ENCODE measurements at places on chromosomes 5 and 9.

GRCh38 chr9:122342323-122343050 is 28.3 kb upstream of the PTGS1 start:
- DNase-seq = no peak

DNA sequence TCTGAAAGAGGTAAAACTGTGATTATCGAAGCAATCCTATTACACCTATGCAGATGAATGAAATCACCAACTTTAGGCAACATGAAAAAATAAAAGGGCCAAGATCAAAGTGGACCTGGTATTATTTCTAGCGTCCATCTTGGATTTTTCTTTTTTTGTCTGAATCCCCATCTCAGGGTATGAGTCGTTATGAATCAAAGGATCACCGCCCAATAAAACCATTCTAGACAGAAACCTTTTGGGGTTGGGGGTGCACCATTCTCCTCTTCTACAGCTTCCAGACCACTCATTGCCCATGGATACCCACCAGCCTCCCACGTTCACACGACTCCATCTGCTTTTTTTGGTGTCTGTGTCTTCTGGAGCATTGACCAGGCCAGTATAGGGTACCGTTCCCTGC is 33.4 kb downstream of the MAP1B start:
- no peak for DNase-seq

DNA sequence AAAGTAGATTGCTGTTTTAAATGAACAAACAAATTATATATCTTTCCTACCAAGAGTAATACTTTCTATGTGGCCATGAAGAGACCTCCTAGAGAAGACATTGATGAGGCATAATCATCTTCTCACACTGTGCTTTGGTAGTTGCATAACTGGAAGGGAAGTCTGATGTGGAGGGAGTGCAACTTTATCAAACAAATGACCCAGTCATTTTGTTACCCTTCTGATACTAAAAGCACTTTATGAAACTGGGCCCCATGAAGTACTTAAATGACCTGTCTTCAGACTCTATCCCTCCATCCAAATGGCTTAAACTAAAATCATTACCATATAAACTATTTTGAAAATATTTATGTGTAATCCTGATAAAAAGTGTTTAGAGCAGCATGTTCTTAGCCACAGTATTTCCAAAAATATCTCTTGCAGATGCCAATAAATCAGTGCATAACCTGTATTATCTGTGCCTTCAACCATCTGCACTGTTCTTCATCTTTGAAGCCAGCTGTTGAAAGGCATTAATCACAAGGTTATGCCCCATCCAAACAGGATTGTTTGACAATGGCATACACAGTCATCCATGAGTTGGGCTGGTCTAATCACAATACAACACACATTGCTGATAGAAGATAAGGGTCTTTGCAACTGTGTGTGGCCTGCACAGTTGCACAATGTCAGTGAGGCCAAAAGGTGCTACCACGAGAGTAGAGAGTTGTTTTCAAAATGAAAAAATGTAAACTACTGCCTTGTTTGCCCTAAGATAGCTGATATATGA is 31.9 kb upstream of the MIER3 start:
- DNase-seq = no peak

GRCh38 chr5:135052511-135053145 is 18.6 kb upstream of the PITX1 start:
- no peak for DNase-seq

GRCh38 chr9:19162026-19162366 is 34.7 kb upstream of the PLIN2 start:
- DNase-seq = no peak

- no peak for DNase-seq
Observed at GRCh38 chr5:39273314-39273954, 54.1 kb upstream of the FYB1 start.

GRCh38 chr5:179900711-179901110 is 7.0 kb downstream of the TBC1D9B start:
- DNase-seq = no peak

- no peak for DNase-seq
Observed at GRCh38 chr5:78731884-78732283, 83.3 kb upstream of the LHFPL2 start.

DNA sequence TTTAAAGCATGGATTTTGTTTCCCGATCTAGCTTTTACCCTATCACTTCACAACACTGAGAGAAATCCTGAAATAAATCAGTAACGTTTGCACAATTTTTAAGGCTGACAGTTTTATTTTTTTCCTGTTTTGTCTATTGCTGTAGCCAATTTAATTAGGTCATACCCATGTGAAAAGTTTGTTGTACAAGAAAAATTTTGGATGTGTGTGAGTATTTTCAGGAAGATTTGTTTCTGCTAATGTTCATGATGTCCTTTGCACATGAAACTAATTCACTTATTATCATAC is 237.8 kb downstream of the ARRDC3 start:
- DNase-seq = no peak

- no peak for DNase-seq
Observed at GRCh38 chr9:69460012-69460411, 135.0 kb downstream of the ENTREP1 start.

GRCh38 chr9:98810102-98810842 is 2.8 kb downstream of the GALNT12 start:
- no peak for DNase-seq

DNA sequence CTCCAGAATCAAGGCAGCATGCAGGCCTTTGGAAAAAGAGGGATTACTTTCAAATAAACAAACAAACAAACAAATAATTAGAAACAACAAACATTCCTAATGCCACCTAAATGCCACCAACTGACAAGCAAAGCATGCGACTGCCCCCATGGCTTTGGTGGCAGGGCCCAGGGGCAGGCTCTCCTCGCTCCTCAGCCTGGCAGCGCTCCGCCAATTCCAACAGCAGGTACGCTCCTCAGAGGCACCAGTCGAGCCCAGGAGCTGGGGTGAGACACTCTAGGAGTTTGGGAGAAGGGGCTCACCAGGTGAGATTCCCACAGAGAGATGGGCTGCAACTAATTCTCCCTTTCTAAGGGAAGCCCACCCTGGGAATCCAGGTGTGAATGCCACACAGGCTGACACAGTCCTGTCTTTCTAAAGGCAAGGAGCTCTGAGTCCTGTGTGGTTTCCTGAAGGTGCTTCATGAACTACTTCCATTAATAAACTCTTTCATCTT is 27.8 kb downstream of the CSF2 start:
- DNase-seq = no peak

GRCh38 chr5:32916648-32917047 is 205.5 kb downstream of the NPR3 start:
- no peak for DNase-seq

- peak; percentile 52 for DNase-seq
Observed at GRCh38 chr5:142012792-142013388, at the start of gene GNPDA1. GNPDA1 (minus strand) TSS chr5:142013027; CDS start chr5:142012035, 992 bp downstream.

- no peak for DNase-seq
Observed at GRCh38 chr9:32384002-32384363, 460 bp upstream of the ACO1 start.

- no peak for DNase-seq
Observed at GRCh38 chr5:27450607-27451006, 412.2 kb upstream of the CDH9 start.

DNA sequence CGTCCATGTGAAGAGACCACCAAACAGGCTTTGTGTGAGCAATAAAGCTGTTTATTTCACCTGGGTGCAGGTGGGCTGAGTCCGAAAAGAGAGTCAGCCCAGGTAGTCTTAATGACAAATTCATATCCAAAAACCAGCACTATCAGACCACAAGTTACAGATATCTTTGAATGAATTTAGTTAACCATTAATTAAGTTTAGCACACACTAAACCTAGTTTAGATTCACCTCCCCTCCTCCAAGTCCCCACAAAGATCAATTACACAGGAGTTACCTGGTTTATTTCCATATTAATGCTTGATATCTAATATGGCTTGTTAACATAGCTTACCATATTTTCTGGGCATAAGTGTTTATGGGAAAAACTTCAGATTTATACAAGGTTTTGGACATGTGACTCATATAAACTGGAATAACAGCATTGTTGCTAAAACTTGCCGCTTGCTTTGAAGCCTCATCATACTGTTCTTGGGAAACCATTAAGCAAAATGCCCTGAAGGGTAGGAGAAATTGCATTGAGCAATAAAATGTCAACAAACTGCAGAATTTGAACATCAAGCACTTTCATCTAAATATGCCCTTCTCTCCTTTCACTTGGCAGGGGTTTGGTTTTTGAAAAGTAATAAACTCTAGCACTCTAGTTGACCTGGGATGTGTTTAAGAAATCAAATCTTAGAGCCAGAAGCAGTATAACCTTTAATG is 166.9 kb downstream of the SNCAIP start:
- DNase-seq = no peak

GRCh38 chr5:129658801-129659200 is 89.1 kb upstream of the MINAR2 start:
- no peak for DNase-seq

DNA sequence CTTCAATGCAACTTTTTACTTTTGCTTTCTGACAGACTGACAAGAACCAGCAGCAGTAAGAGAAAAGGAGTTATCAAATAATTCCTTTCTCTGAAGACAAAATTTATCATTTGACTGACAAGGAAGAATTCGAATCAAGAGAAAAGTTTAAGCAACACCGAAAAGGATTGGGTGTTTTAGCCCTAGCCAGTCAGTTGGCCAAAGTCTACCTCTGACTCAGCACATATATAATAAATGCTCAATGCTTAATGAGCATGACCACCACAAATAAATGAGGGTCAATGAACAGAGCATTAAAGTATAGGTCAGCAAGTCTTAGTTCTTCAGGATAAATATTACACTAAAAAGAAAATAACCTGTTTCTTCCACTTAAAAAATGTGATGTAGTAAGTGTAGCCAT is 1603.5 kb upstream of the C9orf72 start:
- no peak for DNase-seq

DNA sequence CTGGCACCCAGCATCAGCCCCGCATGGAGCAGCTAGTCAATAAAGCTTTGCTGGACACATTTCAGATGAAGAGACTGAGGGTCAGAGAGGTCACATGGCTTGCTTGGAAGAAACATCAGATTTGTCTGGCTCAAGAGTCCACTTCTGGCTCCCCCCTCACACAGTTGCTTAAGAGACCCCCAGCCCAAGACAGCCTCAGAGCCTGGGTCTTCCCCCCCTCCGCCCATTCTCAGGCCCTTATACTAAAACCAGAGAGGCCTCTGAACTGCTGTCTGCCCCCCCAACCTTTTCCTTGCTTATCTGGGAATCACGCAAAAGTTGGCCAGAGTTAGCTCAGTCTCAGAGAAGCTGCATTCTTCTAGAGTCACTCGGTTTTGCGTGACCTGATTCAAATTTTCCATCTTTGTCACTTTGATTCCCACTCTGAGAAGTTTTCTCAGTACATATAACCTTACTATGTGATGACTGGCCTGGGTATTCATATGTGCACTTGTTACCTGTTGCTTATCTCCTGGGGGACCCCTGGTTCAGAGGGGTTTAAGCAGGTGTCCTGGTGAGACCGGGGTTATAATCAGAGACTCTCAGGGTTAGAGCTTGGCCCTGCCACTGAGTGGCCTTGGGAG is 145.4 kb upstream of the IER5L start:
- no peak for DNase-seq

DNA sequence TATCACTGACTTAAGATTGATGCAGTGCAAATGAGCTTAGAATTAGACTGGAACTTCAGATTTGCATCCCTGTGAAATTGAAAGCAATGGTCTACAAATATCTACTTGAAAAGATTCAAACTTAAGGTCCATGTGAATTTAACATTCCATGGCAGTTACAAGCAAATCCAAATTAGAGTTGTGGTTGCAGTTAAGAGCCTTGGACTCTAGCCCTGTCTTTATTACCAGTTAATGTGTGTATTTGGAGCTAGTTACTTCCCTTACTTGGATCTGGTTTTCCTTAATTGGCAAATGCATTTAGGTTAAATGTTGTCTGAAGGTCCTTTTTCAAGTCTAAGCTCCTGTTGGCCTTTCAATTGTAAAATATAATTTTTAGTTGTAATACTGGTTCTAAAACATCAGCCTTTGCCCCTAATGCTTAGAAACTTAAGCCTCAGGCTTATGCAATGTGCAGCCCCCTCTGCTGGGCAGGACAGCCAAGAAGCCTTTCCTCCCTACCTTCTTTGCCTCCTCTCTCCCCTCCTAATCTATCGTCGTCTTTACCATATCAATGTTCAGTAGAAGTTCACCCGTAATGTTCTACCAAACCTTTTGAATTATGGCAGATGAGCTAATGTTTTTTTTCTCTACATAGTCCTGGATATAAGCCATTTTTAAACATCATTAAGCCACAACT is 59.5 kb downstream of the ERMP1 start:
- DNase-seq = no peak

- DNase-seq = no peak
Observed at GRCh38 chr9:38359689-38360385, 32.7 kb upstream of the ALDH1B1 start.

DNA sequence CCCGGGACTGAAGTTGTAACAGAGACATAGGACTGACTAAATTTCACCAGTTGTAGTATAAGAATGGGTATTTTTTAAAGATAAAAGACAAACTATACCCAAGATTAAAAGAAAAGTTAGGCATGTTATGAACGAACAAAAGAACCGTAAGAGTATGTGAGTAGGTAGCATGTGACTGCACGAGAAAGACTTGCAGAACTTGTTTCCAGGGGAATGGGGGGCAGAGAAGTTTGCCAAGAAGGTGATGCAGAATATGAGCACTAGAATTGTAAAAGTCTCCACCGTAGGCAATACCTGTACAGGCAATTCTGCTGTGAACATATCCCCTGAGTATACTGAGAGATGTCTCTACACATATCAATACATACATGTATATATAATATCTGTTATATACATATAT is 614.7 kb downstream of the PRELID2 start:
- DNase-seq = no peak

- DNase-seq = no peak
Observed at GRCh38 chr5:96022971-96023370, 61.3 kb upstream of the ELL2 start.

- no peak for DNase-seq
Observed at GRCh38 chr5:50328193-50328729, 112.8 kb downstream of the EMB start.

DNA sequence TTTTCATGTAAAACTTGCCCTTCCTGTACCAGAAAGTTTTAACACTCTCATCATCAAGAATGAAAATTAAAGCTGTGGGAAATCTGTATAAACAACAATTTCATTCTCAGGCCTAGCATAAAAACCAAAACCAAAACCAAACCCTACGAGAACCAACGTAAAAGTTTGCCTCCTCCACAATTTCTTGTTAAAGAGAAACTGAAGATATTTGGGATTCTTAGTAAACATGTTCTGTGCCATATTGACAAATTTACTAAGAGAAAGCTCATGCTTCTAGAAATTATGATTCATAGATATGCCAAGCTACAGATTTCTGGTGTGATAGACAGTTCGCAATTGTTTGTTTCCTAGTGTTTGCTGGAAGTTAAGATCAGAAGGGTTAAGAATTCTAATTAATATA is 801.0 kb upstream of the NUDT12 start:
- DNase-seq = no peak

DNA sequence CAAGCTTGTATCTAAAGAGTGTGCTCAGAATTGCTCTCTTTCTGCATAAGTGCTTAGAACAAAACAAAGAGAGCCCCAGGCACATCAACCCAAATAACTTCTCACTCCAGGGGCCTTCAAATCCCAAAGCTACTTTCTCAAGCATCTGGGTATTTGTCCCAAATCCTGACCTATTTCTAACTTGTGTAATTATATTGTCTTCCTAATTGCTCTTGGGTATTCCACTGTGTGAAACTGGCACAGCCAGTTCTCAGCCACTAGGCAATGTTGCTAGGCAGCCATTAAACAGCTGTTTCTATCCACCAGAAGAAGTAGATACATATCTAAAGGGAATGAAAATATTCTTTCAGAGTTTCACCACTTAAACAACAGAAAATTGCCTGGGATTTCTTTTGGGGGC is 198.8 kb downstream of the PRELID2 start:
- no peak for DNase-seq
